Anterior cingulate cortex (tissue), 58 donors: ENCODE measurements at places on chromosomes 1 and 21.

DNA sequence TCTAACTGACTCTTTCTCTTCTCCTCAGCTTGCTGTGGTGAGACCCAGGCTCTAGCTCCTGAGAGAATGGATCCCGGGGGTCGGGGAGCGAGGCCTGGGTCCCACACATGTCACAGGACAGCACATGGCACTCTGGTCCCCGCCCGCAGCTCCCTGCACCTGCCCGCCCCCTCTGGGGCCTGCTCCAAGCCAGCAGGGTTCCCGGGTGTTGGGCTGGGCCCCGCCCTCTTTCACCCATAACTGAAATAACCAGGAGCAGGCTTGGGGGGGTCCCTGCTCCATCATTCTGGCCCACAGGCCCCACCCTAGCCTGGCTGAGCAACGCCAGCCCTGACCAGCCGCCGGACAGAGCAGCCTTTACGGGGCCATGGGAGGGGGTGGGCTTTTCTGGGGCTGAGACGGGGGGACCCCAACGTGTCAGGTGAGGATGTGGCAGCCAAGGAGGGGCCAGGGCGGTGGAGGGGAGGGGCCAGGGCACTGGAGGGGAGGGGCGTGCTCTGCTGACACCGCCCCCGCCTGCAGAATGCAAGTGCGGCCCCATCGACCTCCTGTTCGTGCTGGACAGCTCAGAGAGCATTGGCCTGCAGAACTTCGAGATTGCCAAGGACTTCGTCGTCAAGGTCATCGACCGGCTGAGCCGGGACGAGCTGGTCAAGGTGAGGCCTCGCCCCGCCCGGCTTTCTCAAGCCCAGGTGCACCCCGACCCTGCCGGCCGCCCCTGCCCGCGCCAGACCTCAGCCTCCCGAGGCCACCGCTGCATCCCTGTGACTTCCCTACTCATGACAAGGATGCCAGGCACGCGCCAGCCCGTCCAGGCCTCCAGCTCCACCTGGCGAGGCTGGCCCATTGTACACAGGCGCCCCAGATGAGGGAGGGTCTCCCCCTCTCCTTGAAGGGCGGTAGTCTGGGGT lies 19.4 kb downstream of the COL6A1 start:
- no peak for DNase-seq

DNA sequence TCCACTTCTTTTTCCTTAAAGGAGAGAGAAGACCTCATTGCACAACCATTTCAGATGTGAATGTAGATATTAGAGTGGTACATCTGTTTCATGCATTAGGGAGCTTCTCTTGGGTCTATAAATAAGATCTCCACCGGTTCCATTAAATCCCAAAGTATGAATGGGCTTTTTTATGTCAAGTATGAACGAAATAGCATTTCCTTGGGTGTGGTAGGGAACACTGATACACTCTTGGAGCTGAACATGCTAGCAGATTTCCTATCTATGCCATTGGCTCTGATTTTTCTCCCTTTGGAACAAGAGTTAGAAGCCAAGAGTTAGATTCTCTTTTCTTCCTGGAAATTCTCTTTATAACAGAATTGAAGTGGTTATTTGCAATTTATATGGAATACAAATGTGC lies 245.6 kb upstream of the ADAMTS5 start:
- DNase-seq, result no peak

DNA sequence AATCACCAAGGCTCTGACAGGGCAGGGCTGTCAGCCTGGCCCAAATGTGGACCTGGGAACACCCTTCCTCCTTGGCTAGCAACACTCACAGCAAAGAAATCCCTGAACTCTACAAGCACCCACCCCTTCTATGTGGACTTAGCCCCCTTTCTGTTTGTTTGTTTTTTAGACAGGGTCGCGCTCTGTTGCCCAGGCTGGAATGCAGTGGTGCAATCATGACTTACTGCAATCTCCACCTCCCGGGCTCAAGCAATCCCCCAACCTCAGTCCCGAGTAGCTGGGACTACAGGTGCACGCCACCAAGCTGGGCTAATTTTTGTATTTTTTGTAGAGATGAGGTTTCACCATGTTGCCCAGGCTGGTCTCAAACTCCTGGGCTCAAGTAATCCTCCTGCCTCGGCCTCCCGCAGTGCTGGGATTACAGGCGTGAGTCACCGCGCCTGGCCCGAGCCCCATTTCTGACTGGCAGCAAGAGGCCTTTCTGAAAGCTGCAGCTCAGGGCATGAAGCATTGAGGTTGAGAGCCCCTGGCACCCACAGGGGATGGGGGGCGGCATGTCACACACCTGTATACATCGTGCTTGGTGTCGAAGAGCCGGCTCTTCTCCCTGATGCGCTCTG lies 16.2 kb downstream of the RIPK4 start:
- no peak for DNase-seq

GRCh38 chr1:211885747-211886522 lies 55.4 kb upstream of the LPGAT1 start:
- no peak for DNase-seq

DNA sequence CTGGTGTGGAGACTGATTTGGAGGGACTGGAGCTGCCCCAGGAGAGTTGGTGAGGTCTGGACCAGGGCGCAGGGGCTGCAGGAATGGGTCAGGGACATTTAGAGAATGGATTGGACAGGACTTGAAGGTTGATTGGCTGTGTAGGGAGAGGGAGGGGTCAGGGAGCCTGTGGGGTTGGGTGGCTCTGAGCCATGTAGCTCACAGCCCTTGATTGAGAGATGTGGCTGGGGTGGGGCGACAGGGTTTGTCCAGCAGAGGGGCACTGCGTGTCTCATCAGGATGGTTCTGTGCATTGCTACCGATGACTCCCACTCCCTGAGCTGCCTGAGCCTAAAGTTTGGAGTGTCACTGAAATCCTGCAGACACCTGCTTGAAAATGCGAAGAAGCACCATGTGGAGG lies 12.1 kb downstream of the AZIN2 start:
- no peak for DNase-seq

DNA sequence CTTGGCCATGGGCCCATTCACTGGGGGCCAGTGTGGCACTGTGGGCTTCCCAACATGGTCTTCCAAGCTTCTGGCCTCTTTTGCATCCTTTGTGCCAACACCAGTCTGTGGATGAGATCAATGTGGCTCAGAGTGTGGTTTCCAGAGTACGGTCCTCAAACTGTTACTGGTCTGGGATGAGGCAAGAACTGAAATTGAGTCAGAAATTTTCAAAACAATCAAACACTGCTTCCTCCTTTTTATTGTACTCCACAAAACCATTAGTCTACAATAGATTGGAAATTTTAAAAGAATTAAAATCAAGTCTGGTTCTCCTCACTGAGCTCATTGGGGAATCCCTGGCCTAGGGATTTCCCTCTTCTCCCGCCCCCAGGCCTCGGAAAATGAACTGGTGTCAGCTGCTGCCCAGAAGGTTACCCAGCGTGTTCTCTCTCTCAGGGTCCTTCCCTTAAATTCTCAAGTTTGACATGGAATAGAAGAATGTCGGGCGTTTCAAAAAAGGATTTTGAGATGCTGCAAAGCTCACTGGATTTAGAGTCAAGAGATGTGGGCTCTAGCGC lies 222.0 kb downstream of the SDCCAG8 start:
- no peak for DNase-seq

DNA sequence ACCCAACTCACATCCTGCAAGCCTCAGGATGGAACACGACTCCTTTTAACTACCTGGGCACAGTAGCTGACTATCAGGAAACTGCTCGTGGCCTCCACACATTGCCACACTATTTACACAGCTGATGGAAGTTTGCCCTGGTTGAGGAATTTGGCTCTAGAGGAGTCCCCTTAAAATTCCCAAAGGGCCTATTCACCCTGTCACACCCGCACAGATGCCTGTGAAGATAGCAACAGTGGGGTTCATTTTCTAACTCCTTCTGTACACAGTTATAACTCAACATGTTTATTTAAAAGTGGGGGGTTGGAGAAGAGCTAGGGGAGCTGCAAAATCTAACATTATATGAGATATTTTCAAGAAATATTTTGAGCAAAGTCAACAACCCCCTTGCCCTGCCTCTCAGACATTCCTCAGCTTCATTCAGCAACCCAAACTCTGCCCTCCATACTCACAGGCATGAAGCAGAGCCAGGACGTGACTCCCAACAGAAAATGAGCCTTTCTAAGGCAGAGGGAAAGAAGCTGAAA lies 35.8 kb upstream of the CCN1 start:
- no peak for DNase-seq

DNA sequence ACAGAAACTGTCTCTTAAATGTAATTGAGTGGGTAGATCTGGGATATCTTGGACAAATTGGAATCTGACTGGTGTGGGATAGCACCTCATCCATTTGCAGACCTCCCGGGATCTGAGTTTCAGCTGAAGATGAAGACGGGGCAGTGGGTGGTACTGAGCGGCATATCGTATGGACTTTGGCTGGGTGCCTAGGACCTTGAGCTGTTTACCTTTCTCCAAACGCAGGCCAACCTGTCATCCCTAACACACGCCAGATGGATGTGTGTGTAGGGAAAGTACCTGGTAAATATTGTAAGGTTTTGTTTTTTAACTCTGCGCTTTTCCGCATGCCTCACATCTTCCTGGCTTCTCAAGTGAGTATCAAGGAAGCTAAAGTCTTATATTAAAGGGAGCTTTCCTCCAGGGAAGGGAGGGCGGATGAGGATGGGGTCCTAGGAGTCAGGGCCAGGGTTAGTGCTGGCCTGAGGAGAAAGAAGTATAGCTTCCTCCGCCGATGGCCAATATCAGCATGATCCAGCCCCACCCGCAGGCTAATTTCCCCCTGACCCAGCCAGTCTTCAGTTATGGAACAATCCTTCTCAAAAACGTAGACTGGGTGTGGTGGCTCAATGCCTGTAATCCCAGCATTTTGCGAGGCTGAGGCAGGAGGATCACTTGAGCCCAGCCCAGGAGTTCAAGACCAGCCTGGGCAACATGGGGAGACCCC lies 26.2 kb downstream of the ATP8B2 start:
- no peak for DNase-seq

DNA sequence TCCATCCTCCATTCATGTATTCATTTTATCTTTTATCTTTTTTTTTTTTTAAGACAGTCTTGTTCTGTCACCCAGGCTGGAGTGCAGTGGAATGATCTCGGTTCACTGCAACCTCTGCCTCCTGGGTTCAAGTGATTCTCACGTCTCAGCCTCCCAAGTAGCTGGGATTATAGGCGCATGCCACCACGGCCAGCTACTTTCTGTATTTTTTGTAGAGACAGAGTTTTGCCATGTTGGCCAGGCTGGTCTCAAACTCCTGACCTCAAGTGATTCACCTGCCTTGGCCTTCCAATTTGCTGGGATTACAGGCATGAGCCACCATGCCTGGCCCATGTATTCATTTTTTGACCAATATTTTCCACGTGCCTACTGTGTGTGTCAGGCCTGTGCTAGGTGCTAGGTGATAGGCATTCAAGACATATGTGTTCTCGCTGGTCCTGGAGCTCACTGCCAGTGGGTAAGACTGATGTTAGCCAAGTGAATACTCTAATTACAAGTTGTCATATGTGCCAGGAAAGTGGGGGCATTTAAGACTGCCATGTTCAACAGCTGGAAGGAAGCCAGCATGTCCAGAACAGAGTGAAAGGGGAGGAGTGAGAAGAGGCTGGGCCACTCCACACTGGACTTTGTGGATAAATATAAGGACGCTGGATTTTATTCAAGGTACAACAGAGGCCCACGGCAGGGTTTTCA lies 5.3 kb upstream of the CELSR2 start:
- no peak for DNase-seq
